ENCODE measurements at places on chromosomes 13 and 19.

GRCh38 chr19:11964858-11965645 is at the start of gene ZNF763:
TSS of gene ZNF763 (plus strand) at chr19:11965040. CDS start at chr19:11965209, 169 bp downstream.
- peak; percentile 97 for DNase-seq

DNA sequence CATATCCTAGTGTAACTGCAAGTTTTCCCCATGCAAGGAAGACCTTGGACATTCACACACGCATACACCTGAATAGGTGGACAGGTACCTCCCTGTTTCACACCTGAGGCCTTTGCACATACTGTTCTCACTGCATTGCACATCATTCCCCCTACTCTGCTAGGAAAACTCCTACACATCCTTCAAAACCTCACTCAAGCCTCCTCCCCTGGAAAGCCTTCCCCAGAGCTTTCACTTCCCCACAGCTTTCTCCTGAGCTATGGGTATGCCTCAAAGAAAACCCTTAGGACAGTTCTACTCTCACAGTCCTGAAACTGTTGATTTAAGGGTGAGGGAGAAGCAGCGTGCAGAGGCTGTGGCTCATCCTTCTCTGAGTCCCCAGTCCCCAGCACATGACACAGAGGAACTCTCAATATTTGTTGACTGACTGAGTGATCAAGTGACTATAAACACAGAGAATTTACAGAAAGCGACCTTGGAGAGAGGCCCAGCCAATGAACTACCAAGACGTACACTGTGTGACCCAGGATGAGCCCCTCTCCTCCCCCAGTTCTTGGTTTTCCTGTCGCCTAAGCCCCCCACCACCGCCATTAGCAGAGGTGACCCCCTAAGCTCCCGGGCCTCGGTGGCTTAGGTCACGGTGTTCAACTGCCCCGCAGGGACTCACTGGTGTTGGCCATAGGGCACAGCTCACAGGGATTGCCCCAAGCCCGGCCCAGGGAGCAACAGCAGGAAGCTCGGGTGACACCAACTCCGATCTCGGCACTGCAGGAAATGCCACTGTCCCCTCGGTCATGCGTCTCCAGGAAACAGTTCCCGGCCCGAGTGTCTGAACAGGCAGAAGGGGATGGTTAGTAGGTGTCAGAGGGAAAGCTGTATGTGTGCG is 40.6 kb downstream of the FBN3 start:
- DNase-seq, result no peak

GRCh38 chr19:35352448-35353304 is 5.0 kb downstream of the FFAR1 start:
- DNase-seq, result peak; percentile 72

DNA sequence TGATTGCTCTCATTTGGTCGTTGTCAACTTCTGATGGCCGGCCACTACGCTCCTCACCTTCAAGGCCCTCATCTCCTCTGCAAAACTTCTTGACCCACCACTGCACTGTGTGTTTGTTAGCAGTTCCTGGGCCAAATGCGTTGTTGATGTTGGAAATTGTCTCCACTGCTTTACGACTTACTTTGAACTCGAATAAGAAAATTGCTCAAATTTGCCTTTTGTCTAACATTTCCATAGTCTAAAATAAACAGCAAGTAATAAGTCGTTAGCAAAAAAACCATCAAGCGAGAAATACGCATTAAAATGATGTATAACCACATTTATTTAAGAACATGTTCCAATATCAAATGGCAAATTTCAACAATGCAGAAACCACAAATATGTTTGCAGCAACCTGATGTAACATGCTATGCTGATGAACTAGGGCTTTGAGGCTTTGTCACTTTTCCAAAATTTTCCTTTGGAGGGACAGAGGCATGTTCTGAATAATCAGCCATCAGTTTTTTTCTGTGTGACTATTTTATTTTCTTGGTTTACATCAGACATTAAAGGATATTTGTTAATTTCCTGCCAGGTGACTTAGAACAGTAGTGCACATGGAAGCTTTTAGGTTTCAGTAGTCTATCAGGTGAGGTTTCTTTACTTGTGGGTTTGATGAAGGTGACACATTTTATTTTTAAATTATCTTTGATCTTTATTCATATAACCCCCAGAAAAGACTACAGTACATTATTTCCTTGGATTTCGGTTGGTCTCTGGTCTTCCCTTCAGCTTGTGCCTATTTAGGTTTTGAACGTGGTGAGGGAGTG is 74.7 kb upstream of the TEX29 start:
- no peak for DNase-seq

DNA sequence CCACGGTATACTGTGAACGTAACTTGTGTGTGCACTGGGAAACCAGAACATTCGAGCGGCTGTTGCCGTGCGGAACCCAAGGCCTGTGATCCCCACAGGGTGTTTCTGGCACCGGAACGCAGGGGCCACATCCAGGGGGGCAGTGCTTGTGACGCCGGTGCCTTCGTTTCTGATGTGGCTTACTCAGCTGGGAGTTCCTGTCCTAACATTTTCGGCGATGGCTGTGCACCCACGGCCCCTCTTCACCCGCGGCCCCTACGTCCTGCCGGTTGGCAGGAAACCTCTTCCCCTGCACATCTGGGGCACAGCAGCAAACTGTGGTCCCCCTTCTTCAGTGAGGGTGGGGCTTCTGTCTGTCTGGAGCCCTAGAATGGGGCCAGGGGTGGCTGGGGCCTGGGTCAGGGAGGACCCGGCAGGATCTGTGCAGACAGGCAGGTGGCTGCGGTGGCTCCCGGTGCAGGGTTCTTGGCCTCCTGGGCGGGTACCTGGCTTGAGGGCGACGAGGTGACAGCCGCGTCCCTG is 26.2 kb downstream of the CSNK1G2 start:
- no peak for DNase-seq
